ENCODE measurements at places on chromosomes 2 and 18.

- no peak for DNase-seq
Measured at GRCh38 chr2:39403311-39403710, 33.8 kb downstream of the MAP4K3 start.

DNA sequence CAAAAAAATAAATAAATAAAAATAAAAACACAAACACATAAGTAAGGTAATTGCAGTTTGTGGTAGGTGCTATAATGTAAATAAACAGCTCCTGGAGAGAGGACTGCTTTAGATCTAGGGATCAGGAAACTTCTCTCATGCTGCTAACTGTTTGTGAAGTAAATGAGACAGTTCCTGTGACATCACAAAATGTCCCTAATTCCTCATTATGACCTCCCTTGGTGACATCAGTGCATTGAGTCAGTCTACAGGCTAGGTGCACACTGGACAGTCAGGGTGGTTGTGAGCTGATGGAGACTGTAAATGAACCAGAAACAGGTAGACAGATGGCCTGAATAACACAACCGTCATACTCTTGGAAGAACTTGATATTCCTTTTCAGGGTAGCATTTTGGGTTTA is 13.4 kb downstream of the ERICH2 start:
- no peak for DNase-seq

- no peak for DNase-seq
Measured at GRCh38 chr18:72325307-72325706, 218.8 kb downstream of the CBLN2 start.

DNA sequence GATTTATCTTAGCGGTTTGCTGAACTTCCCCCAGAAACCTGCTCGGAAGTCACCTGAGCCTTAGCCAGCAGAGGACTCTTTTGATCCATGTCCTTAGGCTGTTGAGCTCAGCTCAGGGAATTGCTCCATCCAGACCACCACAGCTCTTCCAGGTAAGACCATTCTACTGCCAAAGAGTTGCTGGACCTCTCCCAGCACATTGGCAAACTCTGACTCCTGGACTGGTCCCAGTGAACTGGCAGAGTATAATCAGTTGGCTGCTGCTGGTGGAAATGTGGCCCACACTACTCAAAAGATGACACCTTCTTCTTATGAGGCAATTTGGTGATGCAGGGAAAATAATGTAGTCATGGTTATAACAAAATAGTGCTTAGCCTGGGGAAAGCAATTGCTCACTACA is 308.8 kb upstream of the FIGN start:
- DNase-seq, result no peak

GRCh38 chr2:80030135-80030534 is 274.4 kb downstream of the LRRTM1 start:
- DNase-seq, result no peak

DNA sequence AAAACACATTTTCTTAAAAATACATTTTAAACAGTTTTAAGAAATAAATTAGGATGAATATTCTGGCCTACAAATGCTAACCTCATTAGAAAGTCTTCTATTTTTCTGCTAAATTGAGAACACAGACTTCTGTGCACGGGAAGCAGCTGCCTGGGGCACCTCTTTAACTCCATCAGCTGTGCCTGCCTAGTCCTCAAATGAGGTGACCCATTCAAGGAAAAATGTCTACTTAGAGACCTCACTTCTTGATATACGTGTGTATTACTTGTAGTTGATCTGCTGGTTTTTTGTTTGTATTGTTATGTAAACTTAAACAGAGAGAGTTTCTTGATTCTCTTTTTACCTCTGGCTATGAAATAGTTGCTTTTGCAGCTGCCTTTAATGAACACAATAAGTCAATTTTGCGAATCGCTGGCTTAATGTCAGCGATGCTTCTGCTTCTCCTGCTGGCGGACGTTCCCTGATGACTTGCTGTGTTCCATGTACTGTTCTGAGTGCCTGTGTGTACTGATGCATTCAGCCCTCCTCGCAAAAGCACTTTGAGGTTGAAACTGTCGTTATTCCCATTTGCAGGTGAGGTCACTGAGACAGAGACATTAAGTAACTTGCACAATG is 88.7 kb upstream of the TXNDC2 start:
- no peak for DNase-seq

- DNase-seq, result no peak
Measured at GRCh38 chr2:187689372-187689771, 135.1 kb upstream of the TFPI start.

DNA sequence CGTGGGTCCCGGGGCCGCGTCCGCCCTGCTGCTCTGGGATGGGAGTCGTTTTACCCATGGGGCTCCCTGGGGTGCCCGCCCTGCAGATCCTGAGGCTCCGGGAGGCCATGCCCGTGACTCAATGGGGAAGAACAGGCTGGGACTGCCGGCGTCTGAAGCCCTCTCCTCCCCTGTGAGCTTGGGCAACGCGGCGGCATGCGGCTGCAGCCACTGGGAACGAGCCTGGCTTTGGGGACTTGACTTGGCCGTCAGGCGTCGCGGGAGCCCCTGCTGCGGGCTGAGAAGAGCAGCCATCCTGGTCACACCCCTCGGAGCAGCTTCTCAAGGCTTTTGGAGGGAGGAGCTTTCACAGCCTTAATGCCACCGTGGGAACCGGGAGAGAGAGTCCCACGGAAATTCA is 126.9 kb upstream of the CTDP1 start:
- no peak for DNase-seq

DNA sequence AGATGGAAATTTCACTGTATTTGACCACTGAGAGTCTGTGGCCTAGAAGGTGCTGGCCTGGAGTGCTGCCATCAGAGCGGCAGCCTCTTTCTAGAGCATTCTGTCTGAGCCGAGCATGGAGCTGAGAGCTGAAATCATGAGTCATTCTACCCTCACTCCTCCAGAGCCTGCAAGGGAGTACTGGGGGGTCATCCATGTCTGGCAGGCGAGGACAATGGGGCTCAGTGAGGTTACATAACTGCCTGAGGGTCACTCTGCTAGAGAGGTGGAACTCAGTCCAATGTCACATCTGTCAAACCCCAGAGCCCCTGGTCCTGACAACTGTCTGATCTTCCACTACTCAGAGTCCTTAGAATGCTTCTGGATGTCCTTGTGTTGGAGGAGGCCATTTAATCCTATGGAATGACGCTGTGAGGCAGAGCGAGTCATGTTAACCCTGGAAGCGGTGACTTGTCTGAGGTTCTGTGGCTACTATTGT is 65.3 kb downstream of the HAUS1 start:
- DNase-seq, result no peak

DNA sequence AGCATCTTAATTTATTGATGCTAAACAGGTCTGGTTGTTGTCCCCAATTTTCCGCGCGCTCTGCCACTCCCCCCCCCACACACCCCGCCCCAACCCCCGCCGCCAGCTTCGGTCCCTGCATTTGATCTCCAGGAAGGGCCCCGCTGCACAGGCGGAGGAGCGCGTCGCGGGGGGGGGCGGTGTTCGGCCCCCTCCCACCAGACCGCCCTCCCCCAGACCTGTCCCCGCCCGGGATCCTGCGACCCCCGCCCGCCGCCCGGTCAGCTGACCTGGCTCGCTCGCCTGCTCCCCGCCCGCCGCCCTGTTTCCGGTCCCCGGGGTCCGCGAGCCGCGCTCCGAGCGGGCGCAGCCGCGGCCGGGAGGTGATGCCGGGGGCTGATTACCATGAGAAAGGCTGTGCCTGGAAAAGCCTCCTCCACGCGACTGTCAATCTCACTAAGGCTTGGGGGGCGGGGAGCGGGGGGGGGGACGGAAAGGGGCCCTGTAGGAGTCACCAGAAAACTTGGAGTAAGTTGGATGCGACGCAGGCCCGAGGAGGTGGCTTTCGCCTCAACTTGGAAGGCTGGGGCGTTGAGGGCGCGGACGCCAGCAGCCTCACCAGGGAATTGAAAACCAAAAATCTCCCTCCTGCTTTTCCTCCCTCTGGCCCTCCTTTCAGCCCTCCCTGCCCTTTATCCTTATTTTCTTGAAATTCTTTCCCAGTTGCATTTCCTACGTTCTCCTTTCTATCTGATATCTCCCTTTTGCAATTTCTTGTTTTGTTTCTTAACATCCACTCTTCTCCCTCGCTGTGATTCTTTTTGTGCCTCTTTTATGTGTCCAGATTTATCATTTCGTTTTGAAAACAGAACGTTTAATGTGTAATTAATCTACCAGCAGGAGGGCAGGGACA is 4.4 kb upstream of the ZEB2 start:
- peak; percentile 43 for DNase-seq

DNA sequence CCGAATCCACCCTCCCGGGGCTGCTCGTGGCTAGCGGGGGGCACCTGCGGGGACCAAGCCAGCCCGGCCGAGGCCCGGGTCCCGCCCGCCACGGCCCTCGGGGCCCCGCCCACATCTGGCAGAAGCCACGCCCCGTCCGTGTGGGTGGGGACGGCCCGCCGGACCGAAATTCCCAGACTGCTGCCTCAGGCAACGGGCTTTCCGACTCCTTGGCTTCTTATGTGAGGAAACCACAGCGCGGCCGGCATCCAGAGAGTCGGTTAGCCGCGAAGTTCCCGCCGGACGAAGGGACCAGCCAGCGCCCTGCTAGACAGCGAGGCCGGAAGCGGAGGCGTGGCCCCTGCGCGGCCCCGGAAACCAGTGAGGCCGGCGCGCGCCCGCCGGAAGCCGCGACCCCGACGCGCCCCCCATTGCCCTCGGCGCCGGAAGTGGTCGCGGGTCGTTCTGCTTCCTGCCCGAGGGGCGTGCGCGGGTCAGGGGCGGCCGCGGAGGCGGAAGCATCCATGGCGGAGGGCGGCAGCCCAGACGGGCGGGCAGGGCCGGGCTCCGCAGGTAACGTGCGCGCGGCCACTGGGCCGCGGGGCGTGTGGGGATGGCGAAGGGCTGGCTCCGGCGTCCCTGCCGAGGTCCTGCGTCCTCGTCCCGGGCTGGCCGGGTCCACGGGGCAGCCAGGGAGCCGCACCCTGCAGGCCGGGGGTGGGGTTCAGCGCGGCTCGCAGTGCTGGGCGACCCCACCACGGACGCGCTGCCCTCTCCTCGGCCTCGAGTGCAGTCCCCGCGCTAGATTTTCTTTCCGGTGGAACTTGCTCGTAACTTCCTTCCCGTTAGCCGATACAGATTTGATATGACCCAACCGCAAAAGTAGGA is at the start of gene ASB1:
TSS of gene ASB1 (plus strand) at position 360 of the 867 bp plus-strand sequence. CDS start at position 504, 144 bp downstream.
- DNase-seq, result peak; percentile 75

- DNase-seq, result peak; percentile 85
Measured at GRCh38 chr18:75070625-75071483, 138.1 kb downstream of the PTGR3 start.

DNA sequence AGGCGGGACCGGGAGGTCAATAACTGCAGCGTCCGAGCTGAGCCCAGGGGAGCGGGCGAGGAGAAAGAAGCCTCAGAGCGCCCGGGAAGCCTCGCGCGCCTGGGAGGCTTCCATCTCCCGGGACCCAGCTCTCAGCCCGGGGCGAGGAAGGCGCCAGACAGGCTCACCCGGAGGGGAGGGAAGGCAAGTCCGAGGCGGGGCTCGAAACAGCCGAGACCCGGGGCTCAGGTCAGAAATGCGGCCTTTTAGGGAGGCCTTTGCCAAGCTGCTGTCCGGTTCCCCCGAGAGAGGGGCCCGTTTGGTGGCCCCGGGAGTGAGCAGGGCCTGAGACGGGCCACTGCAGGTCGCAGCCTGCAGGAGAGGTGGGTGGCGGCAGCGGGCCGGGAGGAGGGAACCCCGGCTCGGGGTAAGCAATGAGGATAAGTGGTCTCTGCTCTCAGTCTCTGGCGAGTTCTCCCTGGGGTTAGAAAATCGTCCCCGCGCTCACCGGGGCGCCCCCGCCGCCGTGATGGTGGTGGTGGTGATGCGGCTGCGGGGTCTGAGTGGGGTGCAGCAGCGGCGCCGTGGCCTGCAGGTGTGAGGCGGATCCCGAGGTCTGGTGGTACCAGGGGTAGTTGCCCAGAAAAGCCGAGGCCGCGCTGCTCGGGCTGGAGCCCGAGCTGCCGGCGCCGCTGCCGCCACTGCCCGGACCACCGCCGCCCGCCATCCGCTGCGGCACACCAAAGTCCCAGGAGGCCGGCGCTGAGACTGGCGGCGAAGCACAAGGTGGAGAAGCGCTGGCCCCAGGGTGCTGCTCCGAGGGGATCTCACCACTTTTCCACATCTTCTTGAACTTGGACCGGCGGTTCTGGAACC is 2.4 kb downstream of the DLX2 start:
- no peak for DNase-seq

DNA sequence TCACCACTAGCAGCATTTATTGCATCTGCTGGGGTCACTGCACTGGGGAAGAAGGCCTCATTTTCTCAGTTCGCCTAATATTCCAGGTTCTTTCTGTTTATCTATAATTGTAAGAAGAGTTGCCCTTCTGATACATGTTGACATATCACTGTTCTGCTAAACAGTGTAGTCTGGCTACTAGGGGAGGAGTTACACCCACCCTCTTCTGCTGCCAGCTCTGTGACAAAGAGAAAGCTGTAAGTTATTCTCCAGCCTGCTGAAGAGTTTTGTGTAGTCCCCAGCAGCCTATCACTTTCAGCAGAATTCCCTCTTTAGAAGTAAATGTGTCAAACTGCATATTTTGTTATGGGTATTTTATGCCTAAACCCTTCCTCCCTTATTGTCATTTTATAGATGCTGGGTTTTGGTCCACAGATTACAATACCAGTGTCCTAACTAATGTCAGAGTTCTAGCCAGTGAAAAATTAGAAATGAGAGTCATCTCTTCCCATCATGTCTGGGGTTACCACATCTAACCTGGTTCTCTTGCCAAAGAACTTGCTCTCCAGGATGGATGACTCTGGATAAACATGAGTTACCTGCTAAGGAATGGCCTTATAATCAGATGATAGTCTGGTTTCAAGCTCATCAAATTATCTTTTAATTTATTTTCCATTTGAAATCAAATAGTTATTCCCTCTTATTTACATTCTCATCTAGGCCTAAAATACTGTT is 5.6 kb upstream of the MBOAT2 start:
- DNase-seq, result no peak

GRCh38 chr2:2899826-2900225 is 477.8 kb downstream of the EIPR1 start:
- no peak for DNase-seq

DNA sequence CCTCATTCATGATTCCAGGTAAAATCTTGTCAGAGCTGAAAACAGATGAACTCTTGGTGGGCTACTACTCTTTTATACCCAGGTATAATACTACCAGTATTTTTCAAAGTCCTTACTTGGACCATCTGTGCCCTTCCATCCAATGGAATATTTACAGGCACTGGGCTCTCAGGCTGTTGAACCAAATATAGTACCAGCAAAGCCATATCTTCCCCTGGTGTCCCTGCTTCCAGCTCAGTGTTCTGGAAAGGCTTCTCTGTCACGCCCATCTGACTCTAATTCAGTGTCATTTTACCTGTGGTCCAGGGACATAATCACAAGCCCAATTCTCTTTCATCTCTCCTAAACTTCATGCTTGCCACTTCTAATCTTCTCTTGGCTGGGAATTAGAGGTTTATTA is 119.2 kb upstream of the STK17B start:
- no peak for DNase-seq

DNA sequence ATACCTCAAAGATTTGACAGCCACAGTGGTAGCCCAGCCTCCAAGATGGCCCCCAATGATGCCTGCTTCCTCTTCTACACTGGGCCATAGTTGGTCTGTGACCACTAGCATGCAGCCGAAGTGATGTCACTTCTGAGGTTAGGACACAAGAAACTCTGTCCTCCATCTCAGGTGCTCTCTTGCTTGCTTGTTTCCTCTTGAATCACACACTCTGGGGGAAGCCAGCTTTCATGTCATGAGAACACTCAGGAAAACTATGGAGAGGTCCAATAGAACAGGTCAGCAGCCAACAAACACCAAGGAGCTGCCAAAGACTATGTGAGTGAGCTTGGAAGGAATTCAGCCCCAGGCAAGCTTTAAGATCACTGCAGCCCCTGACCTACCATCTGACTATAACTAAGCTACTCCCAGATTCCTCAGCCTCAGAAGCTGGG is 3.3 kb upstream of the ADAM17 start:
- no peak for DNase-seq
